HTR-8/SVneo (cell line): ENCODE measurements at places on chromosomes 2 and 18.

DNA sequence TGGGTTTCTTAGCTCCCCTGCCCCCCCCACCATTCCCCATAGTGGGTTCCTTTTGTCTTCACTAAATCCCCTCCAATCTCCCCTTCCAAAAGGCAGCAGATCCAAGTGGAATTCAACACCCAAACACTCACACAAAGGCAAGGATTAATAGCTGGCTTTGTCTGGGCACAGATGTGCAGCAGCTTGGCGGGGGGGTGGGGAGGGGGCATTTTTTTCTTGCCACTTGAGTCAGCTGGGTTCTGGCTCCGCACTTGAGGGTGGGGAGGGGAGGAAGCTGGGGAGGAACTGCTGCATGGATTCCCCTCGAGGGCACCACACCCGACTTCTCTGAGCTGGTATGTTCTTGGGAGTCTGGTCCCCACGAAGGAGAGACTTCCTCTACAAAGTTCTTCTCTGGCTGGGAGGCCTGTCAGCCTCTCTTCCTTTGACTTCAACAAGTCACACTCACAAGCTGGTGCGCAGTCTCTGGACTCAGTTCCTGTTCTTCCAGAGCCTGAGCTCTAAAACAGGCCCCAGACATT lies 36.0 kb downstream of the SERTAD2 start:
- no peak for DNase-seq

GRCh38 chr2:26619096-26619495 lies 22.1 kb downstream of the CIB4 start:
- no peak for DNase-seq

GRCh38 chr2:149122516-149122915 lies 84.0 kb downstream of the LYPD6B start:
- DNase-seq: no peak

GRCh38 chr18:62678847-62679485 lies 36.4 kb upstream of the PHLPP1 start:
- DNase-seq: no peak

DNA sequence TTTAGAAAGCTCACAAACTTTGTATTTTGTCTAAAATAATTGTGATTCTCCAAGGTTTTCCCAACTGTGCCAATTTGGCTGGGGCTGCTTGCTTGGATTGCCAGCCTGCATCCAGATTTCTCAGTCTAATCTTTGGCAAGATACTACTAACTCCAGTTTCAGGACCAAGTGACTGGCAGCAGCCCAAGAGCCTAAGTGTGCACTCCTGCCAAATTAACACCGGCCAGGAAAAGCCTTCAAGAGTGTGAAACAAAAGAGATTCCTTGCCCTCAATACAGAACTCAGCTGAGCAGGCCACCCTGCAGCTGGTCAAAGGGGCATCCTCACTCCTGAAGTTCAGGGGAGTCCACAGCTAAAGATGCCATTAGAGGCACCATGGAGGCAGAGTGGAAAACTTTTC lies 589.0 kb upstream of the ACVR2A start:
- no peak for DNase-seq

DNA sequence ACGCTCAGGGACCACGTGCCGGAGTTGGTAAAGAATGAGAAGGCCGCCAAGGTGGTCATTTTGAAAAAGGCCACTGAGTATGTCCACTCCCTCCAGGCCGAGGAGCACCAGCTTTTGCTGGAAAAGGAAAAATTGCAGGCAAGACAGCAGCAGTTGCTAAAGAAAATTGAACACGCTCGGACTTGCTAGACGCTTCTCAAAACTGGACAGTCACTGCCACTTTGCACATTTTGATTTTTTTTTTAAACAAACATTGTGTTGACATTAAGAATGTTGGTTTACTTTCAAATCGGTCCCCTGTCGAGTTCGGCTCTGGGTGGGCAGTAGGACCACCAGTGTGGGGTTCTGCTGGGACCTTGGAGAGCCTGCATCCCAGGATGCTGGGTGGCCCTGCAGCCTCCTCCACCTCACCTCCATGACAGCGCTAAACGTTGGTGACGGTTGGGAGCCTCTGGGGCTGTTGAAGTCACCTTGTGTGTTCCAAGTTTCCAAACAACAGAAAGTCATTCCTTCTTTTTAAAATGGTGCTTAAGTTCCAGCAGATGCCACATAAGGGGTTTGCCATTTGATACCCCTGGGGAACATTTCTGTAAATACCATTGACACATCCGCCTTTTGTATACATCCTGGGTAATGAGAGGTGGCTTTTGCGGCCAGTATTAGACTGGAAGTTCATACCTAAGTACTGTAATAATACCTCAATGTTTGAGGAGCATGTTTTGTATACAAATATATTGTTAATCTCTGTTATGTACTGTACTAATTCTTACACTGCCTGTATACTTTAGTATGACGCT lies 5.8 kb downstream of the MYCN start:
- no peak for DNase-seq

GRCh38 chr2:235600926-235601325 lies 107.1 kb downstream of the AGAP1 start:
- DNase-seq: no peak

GRCh38 chr2:41657226-41657625 lies 390.6 kb upstream of the PKDCC start:
- DNase-seq: no peak

DNA sequence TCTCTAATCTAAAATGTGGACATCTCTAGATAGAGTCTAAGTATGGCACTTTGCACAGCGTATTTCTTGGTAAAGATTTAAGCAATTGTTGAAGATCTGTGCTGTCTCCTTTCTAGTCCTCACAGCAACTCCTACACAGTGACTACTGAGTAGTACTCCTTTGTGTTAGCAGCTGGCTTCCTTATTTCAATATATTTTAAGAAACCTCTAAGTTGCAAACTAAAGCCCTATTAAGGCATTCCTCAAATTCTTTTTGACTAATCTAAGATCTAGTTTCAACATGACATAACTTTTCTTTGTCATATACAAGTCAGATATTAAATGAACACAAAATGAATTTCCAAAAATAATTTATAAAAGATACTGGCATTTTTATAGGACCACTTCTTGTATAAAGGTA lies 121.8 kb upstream of the DNAJC10 start:
- DNase-seq: peak; percentile 34

DNA sequence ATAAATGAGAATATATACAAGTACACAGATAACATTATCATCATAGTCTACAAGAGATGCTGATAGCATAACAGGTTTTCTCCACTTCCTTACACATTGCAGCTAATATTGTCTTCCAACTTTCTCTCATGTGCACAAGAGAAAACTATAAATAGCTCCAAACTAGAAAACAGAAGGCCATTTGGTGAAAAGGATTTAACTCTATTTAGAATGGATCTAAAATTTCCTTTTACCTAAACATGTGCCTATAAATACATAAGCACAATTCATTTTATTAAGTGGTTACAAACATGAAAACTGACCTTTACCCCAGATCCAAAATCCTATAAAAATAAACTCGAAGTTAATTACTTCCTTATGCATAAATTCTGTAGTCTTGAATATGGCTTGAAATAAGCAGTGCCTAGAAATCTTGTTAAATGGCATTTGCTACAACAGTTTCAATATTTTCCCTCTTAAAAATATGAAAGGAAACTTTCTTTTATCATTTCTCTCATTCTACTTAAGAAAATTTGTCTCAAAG lies 41.6 kb downstream of the SLC25A12 start:
- DNase-seq: no peak

- DNase-seq: no peak
Observed at GRCh38 chr2:7437716-7438632, 520.8 kb downstream of the RNF144A start.

DNA sequence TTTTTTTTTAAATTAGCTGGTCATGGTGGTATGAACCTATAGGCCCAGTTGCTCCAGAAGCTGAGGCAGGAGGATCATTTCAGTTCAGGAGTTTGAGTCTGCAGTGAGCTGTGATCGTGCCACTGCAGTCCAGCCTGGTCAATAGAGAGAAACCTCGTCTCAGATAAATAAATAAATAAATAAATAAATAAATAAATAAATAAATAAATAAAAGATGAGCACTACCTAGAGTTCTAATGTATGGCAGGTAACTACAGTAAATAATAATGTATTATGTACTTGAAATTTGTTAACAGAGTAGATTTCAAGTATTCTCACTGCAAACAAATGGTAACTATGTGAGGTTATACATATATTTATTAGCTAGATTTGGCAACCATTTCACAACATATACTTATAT lies 697.9 kb upstream of the ID2 start:
- DNase-seq: no peak
